ENCODE measurements at places on chromosomes 4 and X.

GRCh38 chrX:81259020-81259713 lies 57.3 kb downstream of the SH3BGRL start:
- DNase-seq: no peak

- no peak for DNase-seq
These were observed 76.6 kb upstream of the SRD5A3 start for GRCh38 chr4:55269470-55269869.

- DNase-seq: no peak
These were observed 1639.6 kb upstream of the PCDH10 start for GRCh38 chr4:131509521-131509920.

DNA sequence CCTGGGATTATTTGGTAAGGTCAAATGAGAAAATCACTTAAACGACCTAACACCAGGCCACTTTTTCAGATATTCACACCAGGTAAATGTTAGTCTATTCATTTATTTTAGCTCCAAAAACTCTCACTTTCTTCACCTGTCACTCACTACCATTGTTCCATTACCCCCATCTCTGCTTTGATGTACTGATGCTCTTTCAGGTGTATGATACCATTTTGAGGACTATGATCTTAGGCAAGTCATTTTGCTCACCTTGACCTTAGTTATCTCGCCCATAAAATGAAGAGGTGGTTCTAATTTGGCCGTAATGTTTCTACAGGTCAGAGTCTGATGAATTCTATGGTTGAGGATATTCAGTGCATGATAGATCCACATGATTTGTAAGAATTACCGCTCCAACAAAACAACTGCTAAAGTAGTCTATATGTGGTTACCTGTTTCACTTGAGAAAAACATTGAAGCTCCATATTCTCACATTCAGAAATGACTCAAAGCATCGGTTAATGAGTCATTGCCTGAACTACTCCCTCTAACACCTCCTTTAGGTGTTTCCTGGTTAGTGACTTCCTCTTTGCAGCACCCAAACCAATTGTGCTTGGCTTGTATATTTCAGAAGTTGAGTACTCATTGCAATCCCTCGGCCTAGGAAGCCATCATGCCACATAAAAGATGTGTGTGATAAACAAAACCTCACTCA lies 4.5 kb downstream of the DTHD1 start:
- DNase-seq: no peak

GRCh38 chr4:168183717-168184571 lies 91.6 kb downstream of the ANXA10 start:
- DNase-seq: no peak

DNA sequence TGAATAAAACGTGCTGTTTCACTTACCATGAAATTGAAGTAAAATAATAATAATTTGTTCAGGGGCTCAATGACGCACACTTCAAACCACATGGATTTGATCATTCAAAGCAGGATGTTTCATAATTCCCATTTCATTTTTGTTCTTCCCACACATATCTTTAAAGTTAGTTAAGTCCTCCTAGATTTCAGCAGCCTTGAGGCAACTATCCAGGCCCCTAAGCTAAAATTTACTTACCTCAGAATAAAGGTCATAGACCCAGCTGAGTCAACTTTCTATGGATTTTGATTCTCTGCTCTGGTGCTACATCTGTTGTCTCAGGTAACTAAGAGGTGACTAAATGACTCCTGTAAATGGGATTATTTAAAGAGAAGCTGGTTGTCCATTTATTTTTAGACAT lies 25.0 kb downstream of the GPR174 start:
- no peak for DNase-seq
